Chondrocyte (in vitro differentiated cells): ENCODE measurements at places on chromosomes 4 and X. TPM values are rescaled to one million over a fixed set of nuclear protein-coding genes. Genes with fewer than 3 reads are reported as not detected.
A peak's percentile ranks its signal among the peaks of the same experiment; 100 is the strongest.

The GABRE gene
- total RNA-seq: 0.51 to 1.0 TPM (median 0.94 TPM) in 3 replicates

The PTTG2 gene
- 0.45 TPM in 1 of 3 replicates, not detected in the others for total RNA-seq

The CCDC110 gene
- total RNA-seq: 2.3 to 5.4 TPM (median 3.7 TPM) in 3 replicates

The ETDB gene
- not detected in 3 replicates for total RNA-seq

The CFAP47 gene
- not detected in 3 replicates for total RNA-seq

The EPHA5 gene
- 1.1 to 51.8 TPM (median 1.6 TPM) in 3 replicates for total RNA-seq

DNA sequence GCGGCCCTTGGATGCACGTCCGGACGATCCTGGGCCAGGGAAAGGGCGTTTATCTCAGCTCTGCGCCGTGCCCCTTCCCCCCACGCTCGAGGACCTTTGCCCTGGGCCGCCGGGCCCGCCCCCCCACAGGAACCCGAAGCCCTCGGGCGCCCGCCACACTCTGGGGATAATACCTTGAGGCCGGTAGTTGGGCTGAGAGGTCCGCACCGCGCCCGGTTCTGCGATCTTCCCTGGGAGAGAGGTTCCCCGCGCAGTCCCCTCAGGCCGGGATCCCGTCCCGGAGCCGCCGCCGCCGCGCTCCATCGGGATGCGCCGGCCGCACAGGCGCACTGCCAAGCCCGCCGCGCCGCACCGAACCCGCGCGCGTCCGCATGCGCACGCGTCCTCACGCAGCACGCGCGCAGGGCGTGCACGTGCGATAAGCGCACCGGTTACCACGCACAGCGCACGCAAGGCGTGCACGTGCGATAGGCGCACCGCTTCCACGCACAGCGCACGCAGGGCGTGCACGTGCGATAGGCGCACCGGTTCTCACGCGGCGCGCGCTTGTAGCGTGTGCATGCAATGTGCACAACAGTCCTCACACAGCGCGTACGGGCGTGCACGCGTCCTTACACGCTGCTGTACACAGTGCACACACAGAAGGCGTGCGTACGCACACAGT lies at the start of gene MAP7D2:
TSS of gene MAP7D2 (minus strand) at position 331 of the 664 bp plus-strand sequence. CDS start at position 303, 28 bp downstream.
- H3K27ac ChIP-seq: no peak within 1 kb of the TSS
- H3K27me3 ChIP-seq: no peaks in the 10 kb centered on the region
- H3K4me1 ChIP-seq: no peaks in the 10 kb centered on the region
- peak within 1 kb of the TSS; percentile 67 for H3K4me3 ChIP-seq
- no peak for DNase-seq
- H3K36me3 ChIP-seq: no peaks in the 10 kb centered on the region

DNA sequence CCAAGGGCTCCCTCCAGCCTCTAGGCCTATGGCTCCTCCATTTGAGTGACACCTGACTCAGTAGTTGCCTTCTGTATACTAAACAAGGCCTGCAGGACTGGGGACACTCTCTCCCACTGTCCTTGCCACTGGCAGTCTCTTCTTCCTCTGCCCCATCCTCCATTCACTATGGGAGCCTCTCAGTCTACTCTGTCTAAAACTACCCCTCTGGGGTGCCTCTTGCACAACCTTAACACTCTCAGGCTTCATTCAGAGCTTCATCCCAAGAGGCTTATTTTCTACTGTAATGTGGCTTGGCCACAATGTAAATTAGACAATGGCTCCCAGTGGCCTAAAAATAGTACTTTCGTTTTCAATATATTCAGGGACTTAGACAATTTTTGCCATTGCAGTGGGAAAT lies 133.0 kb downstream of the ZC4H2 start:
- no peak overlapping the region for H3K27ac ChIP-seq
- no peaks in the 10 kb centered on the region for H3K36me3 ChIP-seq
- no peak overlapping the region for H3K4me3 ChIP-seq
- H3K4me1 ChIP-seq: no peaks in the 10 kb centered on the region
- DNase-seq: no peak

GRCh38 chr4:17098996-17099395 lies 200.6 kb upstream of the LDB2 start:
- DNase-seq: no peak
- H3K27me3 ChIP-seq: peaks cover 3% of the 10 kb centered on the region
- H3K4me3 ChIP-seq: no peak overlapping the region
- H3K27ac ChIP-seq: no peak overlapping the region
- no peaks in the 10 kb centered on the region for H3K36me3 ChIP-seq

- no peaks in the 10 kb centered on the region for H3K36me3 ChIP-seq
- H3K4me3 ChIP-seq: no peak overlapping the region
- DNase-seq: no peak
- no peak overlapping the region for H3K27ac ChIP-seq
- H3K27me3 ChIP-seq: no peaks in the 10 kb centered on the region
Measured at GRCh38 chr4:48028696-48029095, 12.1 kb downstream of the NIPAL1 start.

GRCh38 chr4:78779280-78779679 lies 3.1 kb downstream of the BMP2K start:
- H3K36me3 ChIP-seq: no peaks in the 10 kb centered on the region
- H3K4me1 ChIP-seq: peaks cover 26% of the 10 kb centered on the region

DNA sequence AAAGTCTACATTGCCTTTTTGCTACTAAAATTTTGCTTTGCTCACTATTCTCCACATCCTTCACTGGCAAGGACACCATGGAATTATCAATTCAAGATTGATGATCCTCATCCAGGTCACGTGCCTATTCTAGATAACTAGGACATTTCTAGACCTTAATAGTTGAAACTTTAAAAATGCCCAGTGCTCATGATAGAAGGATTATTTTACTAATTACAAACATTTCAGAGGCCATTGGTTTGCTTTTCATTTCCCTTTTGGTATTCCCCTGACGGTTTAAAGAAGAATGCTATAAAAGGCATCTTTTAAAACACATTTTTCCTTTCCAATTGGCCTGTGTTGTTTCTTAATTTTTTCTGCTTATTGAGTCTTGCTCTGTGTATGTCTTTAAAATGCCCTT lies 249.4 kb downstream of the NDST4 start:
- H3K27me3 ChIP-seq: no peaks in the 10 kb centered on the region
- H3K4me1 ChIP-seq: no peaks in the 10 kb centered on the region
- no peak overlapping the region for H3K4me3 ChIP-seq
- no peaks in the 10 kb centered on the region for H3K36me3 ChIP-seq
- no peak overlapping the region for H3K27ac ChIP-seq
- no peak for DNase-seq

- no peak overlapping the region for H3K27ac ChIP-seq
- no peak overlapping the region for H3K4me3 ChIP-seq
- DNase-seq: no peak
- H3K36me3 ChIP-seq: no peaks in the 10 kb centered on the region
- no peaks in the 10 kb centered on the region for H3K27me3 ChIP-seq
- H3K4me1 ChIP-seq: no peaks in the 10 kb centered on the region
Measured at GRCh38 chrX:64792598-64793337, 183.5 kb downstream of the ZC4H2 start.

DNA sequence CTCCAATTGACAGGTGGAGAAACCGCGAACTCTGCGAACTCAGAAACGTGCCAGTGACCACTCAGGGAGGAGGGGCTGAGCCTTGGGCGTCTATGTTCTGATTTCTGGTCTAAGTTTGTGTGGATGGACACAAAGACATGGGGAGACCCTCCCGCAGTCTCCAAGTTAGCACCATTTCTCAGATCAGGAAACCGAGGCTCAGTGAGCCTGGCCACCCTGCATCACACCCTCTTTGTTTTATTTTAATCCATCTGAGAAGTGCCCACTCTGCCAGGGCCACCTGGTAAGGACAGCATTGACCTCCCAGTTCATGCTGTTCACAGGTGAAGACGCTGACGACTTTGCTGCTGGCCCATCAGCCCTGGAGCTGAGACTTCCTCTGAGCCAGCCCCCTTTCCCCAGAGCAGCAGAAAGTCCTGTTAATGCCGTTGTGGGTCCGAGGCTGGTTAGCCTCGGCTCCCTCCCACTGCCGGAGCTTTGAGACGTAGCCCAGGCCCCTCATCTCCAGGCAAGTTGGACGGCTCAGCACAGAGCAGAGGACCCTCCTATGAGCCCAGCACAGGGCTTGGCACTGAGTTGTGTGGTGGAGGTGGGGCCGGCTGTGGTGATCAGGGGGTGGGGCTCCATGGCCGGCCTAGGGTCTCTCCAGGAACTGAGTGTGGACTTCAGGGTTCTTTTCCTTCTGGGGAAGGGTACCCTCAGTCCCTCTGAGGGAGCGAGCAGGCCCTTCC lies 43.7 kb downstream of the PSAPL1 start:
- peak; percentile 49 for DNase-seq
- no peak overlapping the region for H3K27ac ChIP-seq
- peaks cover 31% of the 10 kb centered on the region for H3K27me3 ChIP-seq
- peaks cover 1% of the 10 kb centered on the region for H3K36me3 ChIP-seq

- H3K4me3 ChIP-seq: no peak overlapping the region
- peak; percentile 86 for DNase-seq
- H3K4me1 ChIP-seq: no peaks in the 10 kb centered on the region
- no peak overlapping the region for H3K27ac ChIP-seq
Measured at GRCh38 chr4:4406455-4407298, 19.8 kb downstream of the NSG1 start.

- no peaks in the 10 kb centered on the region for H3K27me3 ChIP-seq
- H3K4me3 ChIP-seq: no peak overlapping the region
- peaks cover 20% of the 10 kb centered on the region for H3K4me1 ChIP-seq
- no peak for DNase-seq
Measured at GRCh38 chr4:184655889-184656869, 6.6 kb downstream of the PRIMPOL start.

GRCh38 chr4:74751856-74752255 lies 42.5 kb downstream of the BTC start:
- H3K36me3 ChIP-seq: no peaks in the 10 kb centered on the region
- no peak overlapping the region for H3K4me3 ChIP-seq
